Chondrocyte (in vitro differentiated cells): ENCODE measurements at places on chromosomes 6 and 20.
A peak's percentile ranks its signal among the peaks of the same experiment; 100 is the strongest.

GRCh38 chr20:59361411-59361810 is 61.0 kb downstream of the EDN3 start:
- no peak overlapping the region for H3K4me3 ChIP-seq
- H3K4me1 ChIP-seq = no peaks in the 10 kb centered on the region
- no peaks in the 10 kb centered on the region for H3K36me3 ChIP-seq
- DNase-seq = no peak
- peaks cover 3% of the 10 kb centered on the region for H3K27me3 ChIP-seq

GRCh38 chr6:78400076-78400475 is 467.3 kb upstream of the IRAK1BP1 start:
- no peaks in the 10 kb centered on the region for H3K27me3 ChIP-seq
- H3K4me1 ChIP-seq = no peaks in the 10 kb centered on the region
- no peak overlapping the region for H3K4me3 ChIP-seq
- H3K27ac ChIP-seq = no peak overlapping the region
- no peaks in the 10 kb centered on the region for H3K36me3 ChIP-seq
- DNase-seq = no peak

DNA sequence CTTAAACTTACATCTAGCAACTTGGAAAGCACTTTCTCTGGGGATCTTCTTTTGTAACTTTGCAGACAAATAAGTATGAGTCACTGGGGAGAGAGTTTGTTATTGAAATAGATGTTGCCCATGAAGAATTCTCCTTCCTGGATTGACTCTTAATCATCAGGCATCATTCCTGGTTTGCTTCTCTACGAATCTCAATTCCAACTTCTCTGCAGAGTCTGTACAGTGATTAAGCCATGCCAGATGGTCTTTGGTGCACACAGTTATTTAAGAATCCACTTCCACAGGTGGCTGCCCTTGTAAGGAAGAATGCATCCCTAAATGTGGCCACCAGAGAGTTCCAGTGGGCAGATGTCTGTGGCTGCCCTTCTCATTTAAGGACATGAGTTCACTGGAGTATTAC is 25.7 kb downstream of the MYCT1 start:
- H3K4me1 ChIP-seq = no peaks in the 10 kb centered on the region
- no peak overlapping the region for H3K27ac ChIP-seq
- H3K27me3 ChIP-seq = no peaks in the 10 kb centered on the region
- DNase-seq = no peak
- no peaks in the 10 kb centered on the region for H3K36me3 ChIP-seq
- no peak overlapping the region for H3K4me3 ChIP-seq

GRCh38 chr6:64914124-64914523 is 792.9 kb downstream of the EYS start:
- H3K27ac ChIP-seq = no peak overlapping the region
- H3K27me3 ChIP-seq = peaks cover 17% of the 10 kb centered on the region
- DNase-seq = no peak
- no peaks in the 10 kb centered on the region for H3K36me3 ChIP-seq
- no peaks in the 10 kb centered on the region for H3K4me1 ChIP-seq
- no peak overlapping the region for H3K4me3 ChIP-seq

GRCh38 chr20:7411075-7411474 is 529.2 kb downstream of the HAO1 start:
- H3K4me1 ChIP-seq = no peaks in the 10 kb centered on the region
- no peak for DNase-seq
- no peak overlapping the region for H3K4me3 ChIP-seq
- no peaks in the 10 kb centered on the region for H3K36me3 ChIP-seq
- no peaks in the 10 kb centered on the region for H3K27me3 ChIP-seq
- H3K27ac ChIP-seq = no peak overlapping the region

DNA sequence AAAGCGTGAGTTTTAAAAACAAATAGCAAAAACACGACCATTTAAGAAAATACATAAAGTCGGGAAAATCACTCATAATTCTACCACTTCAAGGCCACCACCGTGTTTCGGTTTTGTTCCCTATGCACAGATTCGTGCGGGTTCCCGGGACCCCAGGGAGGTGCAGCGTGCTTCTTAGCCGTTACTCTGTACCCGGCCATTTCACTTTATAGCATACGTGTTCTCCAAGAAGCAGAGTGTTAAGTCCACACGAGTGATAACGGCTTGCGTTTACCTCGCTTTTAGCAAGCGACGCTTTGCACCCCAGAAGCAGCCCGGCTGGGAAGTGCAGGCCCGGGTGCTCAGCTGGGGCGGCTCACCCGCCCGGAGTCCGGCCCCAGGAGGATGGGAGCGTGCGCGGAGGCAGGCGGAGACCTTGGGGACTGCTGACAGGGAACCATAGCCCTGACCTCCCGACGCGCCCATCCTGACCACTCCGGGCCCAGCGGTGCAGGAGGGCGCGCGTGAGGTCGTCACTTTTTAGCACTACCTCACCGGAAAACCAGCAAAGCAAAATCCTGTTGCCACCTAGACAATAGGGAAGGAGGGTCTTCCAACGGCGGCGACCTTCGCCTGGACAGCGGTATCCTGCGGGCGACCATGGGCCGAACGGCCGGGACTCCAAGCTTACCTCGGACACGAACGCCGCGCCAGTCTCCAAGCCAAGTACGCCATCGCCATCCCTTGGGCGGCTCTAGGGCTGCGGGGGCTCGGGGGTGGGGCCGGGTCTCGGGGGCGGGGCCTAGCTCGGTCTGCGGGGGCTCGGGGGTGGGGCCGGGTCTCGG is at the start of gene ECI2:
Gene ECI2, minus strand, starts transcription at position 735 of the 824 bp plus-strand sequence. Its CDS starts 15 bp downstream, at position 720.
- H3K4me1 ChIP-seq = peaks cover 20% of the 10 kb centered on the region
- DNase-seq = peak; percentile 94
- H3K36me3 ChIP-seq = peaks cover 13% of the 10 kb centered on the region
- peak within 1 kb of the TSS; percentile 93 for H3K27ac ChIP-seq
- peak within 1 kb of the TSS; percentile 86 for H3K4me3 ChIP-seq

GRCh38 chr6:143513410-143513809 is 1.9 kb upstream of the FUCA2 start:
- H3K36me3 ChIP-seq = no peaks in the 10 kb centered on the region
- DNase-seq = no peak
- H3K4me3 ChIP-seq = no peak overlapping the region
- H3K27me3 ChIP-seq = peaks cover 9% of the 10 kb centered on the region
- H3K27ac ChIP-seq = no peak overlapping the region

- no peak for DNase-seq
- H3K36me3 ChIP-seq = no peaks in the 10 kb centered on the region
- H3K4me1 ChIP-seq = peaks cover 5% of the 10 kb centered on the region
- no peak overlapping the region for H3K27ac ChIP-seq
These were observed 86.2 kb downstream of the LCA5 start for GRCh38 chr6:79450984-79451383.

GRCh38 chr20:54625497-54625896 is 150.1 kb downstream of the DOK5 start:
- no peak overlapping the region for H3K27ac ChIP-seq
- peaks cover 25% of the 10 kb centered on the region for H3K4me1 ChIP-seq
- no peaks in the 10 kb centered on the region for H3K36me3 ChIP-seq

DNA sequence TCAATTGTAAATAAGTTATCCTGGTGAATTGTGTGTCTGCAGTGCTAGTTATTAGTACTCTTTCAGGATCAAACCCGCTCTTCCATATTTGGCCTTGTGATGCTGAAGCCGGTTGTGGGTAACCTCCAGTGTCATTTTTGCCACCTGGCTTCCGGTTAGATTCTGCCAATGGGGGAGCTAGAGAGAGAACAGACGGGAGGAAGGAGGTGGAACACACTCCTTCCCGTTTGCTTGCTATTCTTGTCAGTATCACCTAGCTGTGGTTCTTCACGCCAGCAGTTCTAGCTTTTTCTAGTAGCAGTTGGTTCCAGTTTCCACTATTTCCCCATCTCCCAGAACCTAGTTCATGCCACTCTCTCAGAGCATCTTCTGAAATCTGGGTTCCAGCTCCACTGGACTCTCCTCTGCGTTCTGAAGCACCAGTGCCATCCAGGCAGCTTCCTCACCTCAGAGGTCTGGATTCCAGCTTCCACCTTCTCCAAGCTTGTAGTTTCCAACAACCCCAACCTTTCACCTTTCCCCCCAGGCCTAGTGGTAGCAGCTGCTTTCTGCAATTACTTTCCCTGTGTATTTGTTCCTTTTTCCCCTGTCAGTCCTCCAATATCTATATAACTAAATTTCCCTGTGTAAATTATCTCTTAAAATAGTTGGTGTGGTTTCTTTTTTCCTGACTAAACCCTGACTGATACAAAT is 46.9 kb upstream of the LOC128125822 start:
- no peak for DNase-seq
- H3K36me3 ChIP-seq = no peaks in the 10 kb centered on the region
- H3K4me1 ChIP-seq = peaks cover 20% of the 10 kb centered on the region
- H3K4me3 ChIP-seq = no peak overlapping the region
- H3K27me3 ChIP-seq = no peaks in the 10 kb centered on the region

DNA sequence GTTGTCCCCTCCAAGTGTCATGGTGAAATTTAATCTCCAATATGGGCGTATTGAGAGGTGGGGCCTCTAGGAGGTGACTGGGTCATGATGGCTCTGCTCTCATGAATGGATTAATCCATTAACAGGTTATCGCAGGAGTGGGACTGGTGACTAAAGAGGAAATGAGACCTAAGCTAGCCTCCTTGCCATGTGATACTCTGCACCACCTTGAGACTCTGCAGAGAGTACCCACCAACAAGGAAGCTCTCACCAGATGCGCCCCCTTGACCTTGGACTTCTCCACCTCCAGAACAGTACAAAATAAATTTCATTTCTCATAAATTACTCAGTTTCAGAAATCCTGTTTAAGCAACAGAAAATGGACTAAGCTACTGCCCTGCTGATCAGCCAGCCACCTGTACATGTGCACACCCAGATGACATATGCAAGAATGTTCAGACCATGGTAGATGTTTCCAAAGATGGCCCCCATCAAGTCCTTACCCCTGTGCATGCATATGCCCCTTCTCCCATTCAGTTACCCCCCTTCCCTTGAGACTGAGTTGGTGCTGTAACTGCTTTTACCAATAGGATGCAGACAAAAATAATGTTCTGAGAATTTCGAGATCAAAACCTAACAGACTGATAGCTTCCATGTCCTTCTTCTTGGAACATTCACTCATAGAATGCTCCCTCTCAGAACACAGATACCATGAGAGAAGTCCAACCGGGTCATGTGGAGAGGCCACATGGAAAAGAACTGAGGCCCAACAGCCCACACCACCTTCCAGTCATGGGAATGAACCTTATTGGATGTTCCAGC is 28.4 kb downstream of the MAP3K5 start:
- no peak overlapping the region for H3K27ac ChIP-seq
- H3K36me3 ChIP-seq = no peaks in the 10 kb centered on the region
- H3K4me3 ChIP-seq = no peak overlapping the region
- H3K27me3 ChIP-seq = no peaks in the 10 kb centered on the region

DNA sequence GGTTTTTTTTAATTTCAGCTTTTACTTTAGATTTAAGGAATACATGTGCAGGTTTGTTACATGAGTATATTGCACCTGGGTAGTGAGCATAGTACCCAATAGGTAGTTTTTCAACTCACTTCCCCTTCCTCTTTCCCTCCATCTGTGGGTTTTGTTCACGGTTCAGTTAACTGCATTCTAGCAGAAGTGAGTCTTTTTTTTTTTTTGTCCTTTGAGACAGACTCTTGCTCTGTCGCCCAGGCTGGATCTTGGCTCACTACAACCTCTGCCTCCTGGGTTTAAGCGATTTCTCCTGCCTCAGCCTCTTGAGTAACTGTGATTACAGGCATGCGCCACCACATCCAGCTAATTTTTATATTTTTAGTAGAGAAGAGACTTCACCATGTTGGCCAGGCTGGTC is 8.7 kb downstream of the UBR2 start:
- H3K27ac ChIP-seq = no peak overlapping the region
- H3K4me3 ChIP-seq = no peak overlapping the region
- H3K4me1 ChIP-seq = peaks cover 24% of the 10 kb centered on the region
- peaks cover 8% of the 10 kb centered on the region for H3K36me3 ChIP-seq

- H3K4me3 ChIP-seq = peak overlapping the region; percentile 20
- H3K27ac ChIP-seq = peak overlapping the region; percentile 97
- H3K27me3 ChIP-seq = no peaks in the 10 kb centered on the region
- DNase-seq = no peak
- H3K4me1 ChIP-seq = peaks cover 52% of the 10 kb centered on the region
These were observed 80.7 kb downstream of the CARMIL1 start for GRCh38 chr6:25359891-25360290.

- no peak for DNase-seq
- H3K36me3 ChIP-seq = no peaks in the 10 kb centered on the region
- H3K27ac ChIP-seq = no peak overlapping the region
- H3K4me1 ChIP-seq = no peaks in the 10 kb centered on the region
- no peak overlapping the region for H3K4me3 ChIP-seq
These were observed 39.7 kb upstream of the LRFN2 start for GRCh38 chr6:40626886-40627285.

DNA sequence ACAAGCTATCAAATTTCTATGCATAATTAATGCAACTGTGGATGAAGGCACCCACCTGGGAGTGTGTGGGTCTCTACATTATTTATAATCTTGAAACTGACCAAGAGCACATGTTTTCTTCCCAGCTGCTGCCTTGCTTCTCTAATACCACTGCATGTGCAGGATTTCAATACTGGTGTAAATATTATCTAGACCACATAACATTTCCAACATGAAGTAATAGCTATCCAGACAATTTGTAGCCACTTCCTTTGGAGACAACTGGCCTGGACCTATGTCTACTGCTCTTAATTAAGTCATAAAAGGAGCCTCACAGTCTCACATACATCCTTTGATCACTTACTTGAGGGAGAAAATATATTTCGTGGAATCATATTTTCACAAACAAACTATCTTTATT is 180.7 kb downstream of the HIVEP2 start:
- H3K36me3 ChIP-seq = peaks cover 25% of the 10 kb centered on the region
- H3K27me3 ChIP-seq = no peaks in the 10 kb centered on the region
- no peak overlapping the region for H3K4me3 ChIP-seq
- peaks cover 13% of the 10 kb centered on the region for H3K4me1 ChIP-seq

- H3K27me3 ChIP-seq = peaks cover 19% of the 10 kb centered on the region
- no peaks in the 10 kb centered on the region for H3K36me3 ChIP-seq
- no peak for DNase-seq
- H3K4me1 ChIP-seq = no peaks in the 10 kb centered on the region
These were observed 30.4 kb downstream of the CD40 start for GRCh38 chr20:46148313-46149208.

DNA sequence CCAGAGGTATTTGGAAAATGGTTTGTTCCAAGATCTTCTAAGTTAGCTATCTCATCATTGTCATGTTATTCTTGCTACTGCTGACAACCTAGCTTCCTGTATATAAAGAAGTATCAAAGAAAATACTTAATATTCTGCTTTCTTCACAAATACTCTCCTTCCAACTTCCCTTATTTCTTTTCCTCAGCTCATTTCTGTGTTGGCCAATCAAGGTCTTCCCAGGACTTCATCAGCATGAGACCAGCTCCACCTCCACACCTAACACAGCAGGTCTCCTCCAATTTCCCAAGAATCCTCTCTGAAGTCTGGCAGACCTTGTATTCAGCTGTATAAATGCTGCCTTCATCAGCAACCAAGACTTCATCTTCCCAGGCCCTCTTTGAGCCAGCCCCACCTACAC is 538.6 kb upstream of the JARID2 start:
- DNase-seq = no peak
- peaks cover 2% of the 10 kb centered on the region for H3K36me3 ChIP-seq
- H3K4me3 ChIP-seq = no peak overlapping the region
- peaks cover 47% of the 10 kb centered on the region for H3K4me1 ChIP-seq
